ENCODE measurements at places on chromosomes 1 and 21. TPM values are rescaled to one million over a fixed set of nuclear protein-coding genes. Genes with fewer than 3 reads are reported as not detected.

DNA sequence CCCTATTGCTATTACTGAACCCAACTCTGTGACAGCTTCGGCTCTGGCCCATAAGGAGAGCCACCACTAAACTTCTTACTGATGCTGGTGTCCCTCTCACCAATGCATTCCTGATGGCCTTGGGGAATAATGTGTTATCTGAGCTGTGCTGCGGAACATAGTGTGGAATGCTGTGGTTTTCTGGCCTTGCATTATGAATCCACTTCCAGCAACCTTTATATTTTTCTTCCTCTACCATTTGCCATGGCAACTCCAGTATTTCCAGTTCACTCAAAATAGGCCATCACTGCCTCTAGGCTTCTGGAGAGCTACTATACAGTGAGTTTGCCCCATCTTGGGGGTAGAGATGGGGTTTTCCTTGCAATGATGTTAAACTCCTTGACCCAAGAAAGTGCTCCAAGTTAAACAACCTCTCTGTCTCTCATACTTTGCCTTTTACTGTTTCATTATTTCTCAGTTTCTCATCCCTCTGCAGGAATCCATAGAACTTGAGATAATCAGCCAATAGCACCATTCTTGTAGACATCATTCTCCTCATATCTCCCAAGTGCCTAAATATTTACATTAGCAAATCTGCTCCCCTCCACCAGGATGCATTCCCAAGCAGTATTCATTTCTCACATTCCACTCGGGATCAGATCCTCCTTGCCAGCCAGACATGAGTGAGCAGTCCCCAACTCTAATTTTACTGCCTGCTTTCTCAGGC is 11.1 kb upstream of the RAVER2 start:
- no peak for DNase-seq

Gene AMY2A
- total RNA-seq, result not detected

- DNase-seq, result peak; percentile 92
Observed at GRCh38 chr21:27572696-27573095, 605.8 kb upstream of the ADAMTS5 start.

- DNase-seq, result no peak
Observed at GRCh38 chr1:155254714-155255242, 505 bp downstream of the ENTREP3 start.

Gene MPZL1
- 95.6 TPM for total RNA-seq

Gene RWDD3
- total RNA-seq, result 13.2 TPM

Gene DMBX1
- not detected for total RNA-seq

- DNase-seq, result no peak
Observed at GRCh38 chr1:15622712-15623373, 5.6 kb downstream of the DDI2 start.

DNA sequence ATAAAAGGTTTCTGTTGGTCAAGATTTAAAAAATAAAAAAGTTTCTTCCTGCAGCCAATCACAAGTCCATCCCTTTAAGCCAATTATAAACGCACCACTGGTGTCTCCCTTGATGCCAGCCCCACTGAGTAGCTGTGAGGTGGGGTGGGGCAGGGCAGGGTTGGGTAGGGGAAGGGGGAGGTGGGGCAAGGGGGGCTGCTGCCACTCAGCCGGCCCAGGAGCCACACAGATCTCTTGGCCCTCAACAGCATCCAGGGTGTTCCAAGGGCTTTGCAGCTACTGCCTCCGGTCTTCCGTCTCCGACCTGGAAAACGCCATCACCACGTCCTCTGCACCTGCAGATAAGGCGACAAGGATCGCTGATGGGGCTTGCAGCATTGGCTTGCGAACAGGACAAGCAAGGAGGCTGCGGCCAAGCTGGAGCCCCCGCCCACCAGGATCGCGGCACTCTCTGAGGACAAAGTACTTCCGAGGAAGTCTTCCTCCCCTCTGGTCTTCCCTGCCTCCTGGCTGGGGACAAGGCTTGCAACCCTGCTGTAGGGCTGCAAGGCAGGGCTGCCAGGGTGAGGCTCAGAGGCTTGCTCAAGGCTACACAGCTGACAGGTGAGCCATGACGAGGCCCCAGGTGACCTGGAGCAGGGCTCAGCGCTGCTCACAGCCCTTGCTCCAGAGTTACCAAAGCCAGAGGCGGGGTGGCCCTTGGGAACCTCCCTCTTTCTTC is 26.8 kb upstream of the CLSTN1 start:
- DNase-seq, result no peak

DNA sequence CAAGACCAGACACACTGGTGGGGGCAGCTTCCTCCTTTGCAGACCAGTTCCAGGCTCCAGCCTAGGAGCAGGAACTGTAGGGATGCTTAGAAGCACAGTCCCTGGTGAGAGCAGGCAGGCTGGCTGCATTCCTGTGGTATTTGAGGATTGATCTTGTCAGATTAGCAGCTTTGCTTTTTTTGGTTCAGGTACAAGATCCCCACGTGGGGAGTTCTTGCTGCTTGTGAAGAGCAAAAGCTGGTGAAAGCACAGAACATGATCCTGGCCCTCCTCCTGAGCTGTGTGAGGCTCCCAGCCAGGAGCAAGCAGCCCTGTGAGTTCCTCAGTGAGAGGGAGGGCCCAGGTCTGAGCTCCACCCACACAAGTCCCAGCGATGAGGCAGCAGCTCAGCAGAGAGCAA is 75.3 kb upstream of the ARTN start:
- peak; percentile 84 for DNase-seq

Gene NEGR1
- 0.26 TPM for total RNA-seq

DNA sequence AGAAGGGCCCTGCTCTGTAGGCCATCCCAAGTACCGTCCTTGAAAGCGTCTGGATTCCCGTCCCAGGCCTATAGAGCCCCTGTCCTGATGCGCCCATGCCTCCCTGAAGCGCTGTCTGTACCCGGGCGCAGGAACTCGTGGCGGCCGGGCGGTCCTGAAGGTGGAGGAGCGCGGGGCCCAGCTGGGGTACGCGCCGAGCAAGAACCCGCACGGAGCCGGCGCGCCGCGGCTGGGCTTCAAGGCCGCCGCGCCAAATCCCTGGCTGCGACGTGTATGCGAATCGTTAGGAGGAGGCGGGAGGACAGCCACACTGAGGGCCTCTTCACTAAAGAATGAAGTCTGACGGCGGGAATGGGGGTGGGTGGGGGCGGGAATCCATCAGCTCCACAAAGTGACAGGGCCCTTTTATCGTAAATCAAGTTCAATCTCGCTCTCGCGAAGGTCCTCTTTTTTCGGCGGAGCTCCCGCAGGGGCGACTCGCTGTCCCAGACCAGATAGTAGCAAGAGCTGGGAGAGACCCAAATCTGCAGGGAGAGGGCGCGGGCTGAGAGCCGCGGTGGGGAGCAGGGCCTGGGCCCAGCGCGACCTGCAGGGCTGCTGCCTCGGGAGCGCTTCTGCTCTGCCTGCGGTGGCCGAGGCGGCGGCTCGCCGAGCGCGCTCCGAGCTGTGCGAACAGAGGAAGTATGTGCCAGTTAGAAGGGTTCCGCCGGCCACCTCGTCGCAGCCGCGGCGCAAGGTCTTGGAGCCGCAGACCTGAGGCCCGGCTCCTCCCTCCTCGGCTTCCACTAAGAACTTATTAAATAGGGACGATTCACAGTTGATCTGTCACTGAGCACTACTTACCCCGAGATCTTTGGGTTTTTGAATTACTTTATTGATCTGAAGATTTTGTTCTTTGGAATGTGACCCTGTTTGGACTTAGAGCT is 10.4 kb downstream of the BARHL2 start:
- DNase-seq, result no peak

Gene RAD54L
- 0.26 TPM for total RNA-seq

Gene SLC2A5
- 0.26 TPM for total RNA-seq

Gene RNU1-3
- 5,262 TPM for total RNA-seq

DNA sequence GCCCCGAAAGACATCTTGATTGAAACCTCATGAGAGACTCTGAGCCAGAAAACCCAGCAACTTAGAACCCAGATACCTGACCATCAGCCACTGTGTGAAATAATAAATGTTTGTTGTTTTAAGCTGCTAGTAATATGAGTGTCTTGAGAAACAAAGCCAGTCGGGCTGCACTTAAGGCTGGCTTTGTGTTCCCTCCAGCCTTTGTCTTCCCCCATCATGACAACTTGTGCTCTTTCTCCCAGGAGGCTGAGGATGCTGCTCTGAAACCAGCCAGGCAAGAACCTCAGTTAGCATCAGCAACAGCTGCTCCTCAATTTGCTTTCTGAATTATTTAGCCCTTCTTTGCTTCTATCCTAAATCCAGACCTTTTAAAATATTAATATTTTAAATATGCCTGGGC is 78.2 kb downstream of the SLC16A1 start:
- DNase-seq, result no peak

DNA sequence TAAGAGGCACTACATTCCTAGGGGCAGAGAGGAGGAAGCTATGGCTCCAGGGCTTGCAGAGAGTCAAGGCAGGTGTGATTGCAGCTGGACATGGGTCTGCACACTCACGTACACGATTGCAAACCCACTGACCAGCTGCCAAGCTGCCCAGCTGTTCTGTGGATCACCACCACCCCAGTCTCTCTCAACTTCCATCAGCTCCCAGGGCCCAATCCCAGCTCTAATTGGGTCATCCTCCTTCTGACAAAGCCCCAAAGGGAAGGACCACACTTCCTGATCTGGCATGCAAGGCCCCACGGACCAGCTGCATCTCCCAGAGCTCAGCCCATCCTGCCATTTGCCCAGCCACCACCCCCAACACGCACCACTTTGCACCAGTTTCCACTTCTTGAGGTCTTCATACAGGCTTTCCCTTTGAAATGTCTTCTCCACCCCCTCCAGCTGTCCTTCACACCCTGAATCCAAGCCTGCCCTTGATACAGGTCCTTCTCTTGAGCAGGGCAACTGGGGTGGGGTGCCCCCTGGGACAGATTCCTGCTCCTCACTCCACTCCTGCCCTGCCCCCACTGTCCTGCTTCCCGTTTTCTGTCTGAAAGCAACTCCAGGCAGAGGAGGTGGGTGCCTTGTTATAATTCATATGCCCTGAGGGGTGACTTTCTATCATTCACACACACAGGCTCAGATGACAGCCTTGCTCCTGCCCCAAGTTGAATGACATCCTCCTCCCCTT is 179.4 kb upstream of the EDN2 start:
- no peak for DNase-seq

DNA sequence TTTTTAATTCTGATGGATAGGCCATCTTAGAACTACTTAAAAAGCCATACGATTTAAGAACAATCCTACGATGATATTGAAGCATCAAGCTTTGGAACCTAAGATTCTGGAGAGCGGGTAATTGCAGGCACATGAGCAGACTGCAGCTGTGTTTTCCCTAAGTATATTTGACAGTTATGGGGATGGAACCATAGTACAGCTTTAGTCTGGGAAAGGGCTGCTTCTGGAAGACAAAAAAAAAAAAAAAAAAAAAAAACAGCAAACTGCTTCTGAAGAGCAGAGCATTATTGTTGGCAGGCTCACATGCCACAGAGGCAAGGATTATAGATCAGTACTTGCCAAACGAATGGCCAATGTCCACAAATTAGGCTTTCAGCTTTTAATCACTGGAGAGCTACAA is 1618.7 kb downstream of the AMY1C start:
- no peak for DNase-seq

Gene ROR1
- total RNA-seq, result 0.26 TPM

DNA sequence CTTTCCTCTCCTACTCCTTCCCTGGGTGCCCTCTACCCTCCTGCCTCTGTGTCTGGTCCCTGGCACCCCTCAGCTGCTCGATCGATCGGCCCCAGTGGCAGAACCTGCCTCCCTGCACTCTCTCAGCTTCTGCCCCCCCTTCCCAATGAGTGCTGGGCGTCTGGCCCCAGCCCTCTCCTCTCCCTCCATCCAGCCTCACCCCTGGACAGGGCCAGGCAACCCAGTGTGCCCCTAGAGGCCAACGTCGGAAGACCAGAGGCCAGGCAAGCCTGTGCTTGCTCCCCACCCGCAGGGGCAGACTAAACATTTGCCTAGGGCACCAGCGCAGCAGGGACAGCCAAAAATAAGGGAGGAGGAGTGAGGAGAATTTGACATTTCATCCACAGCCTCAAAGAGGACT is 43.5 kb downstream of the LGR6 start:
- DNase-seq, result peak; percentile 41

DNA sequence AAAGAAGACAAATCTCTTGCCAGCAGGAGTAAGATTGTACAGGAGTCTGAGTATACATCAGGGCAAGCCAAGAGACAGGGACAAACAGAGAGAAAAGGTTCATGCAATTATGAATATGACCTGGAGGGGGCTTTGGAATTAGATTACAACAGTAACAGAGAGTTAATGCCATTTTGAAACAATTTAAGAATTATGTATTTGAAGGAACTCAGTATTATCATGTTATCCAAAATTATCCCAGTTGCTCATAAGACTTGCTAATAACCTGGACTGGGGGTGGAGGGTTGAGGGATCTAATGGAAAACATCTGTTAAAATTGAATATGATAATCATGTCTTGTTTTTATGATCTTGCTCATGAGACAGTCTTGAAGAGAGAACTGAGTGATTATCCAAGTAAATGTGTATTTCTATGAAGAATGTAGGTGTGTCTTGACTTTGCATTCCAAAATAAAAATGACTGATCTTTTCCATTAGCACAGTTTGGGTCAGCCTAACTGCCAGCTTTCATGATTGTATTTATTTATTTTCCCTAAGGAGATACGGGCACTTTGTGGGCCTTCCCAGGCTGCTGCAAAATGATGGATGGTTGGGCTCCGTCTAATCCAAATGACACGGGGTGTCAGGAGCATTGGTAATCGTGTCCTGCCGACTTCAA is 117.7 kb downstream of the ERG start:
- DNase-seq, result peak; percentile 21

- peak; percentile 46 for DNase-seq
Observed at GRCh38 chr1:94883691-94884090, 43.2 kb downstream of the CNN3 start.

DNA sequence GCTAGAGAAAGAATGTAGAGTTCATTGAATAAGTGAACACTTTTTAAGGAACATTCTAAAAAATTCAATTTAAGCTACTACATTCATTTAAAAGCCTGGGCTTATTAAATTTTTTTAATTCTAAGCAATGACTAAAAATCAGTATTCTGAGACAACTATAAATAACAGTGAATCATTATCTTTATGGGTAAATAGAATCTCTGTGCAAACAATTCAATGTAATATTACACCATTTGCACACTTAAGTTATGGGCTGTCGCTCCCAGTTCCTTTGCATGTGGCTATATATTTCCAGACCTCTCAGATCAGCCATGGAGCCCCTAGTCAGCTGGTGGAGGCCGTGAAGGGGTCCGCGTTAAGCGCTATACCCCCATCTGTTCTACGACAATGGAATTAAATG is 65.1 kb downstream of the KCNK1 start:
- no peak for DNase-seq

Measured in bronchial epithelial cell (primary cell).